NCI-H1930 (cell line): ENCODE measurements at places on chromosomes 16 and 17.

DNA sequence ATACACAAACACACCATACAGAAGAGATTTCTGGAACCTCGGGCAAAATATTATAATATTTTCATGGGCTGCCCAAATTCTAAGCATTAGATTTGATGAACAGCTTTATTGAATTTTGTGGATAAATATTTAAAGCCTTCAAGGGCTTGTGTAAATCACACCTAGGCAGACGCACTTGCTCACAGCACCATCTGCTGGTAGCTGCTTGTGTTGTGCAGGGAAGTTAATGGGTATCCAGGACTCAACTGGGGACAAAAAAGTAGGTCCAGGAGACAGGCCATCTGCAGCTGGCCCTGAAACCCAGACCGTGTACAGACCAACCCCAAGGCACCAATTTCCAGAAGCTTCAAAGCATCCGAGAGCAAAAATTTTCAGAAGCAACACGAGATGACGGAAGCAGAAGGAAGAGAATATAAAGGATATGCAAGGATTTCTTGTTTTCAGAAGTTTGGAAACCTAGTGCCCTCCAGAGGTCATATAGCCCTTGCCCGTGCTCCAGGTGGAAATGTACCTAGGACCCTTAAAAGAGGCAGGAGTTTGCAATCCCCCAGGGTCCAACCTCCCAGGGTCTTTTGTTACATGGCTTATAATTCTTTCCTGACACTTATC, 140.0 kb downstream of the CHD9NB start:
- peak; percentile 12 for DNase-seq

GRCh38 chr17:73513426-73513825, 130.8 kb downstream of the SDK2 start:
- no peak for DNase-seq

GRCh38 chr17:37815536-37815935, 70.7 kb upstream of the HNF1B start:
- DNase-seq = no peak

- no peak for DNase-seq
Observed at GRCh38 chr16:85437166-85438052, 175.7 kb upstream of the GSE1 start.

DNA sequence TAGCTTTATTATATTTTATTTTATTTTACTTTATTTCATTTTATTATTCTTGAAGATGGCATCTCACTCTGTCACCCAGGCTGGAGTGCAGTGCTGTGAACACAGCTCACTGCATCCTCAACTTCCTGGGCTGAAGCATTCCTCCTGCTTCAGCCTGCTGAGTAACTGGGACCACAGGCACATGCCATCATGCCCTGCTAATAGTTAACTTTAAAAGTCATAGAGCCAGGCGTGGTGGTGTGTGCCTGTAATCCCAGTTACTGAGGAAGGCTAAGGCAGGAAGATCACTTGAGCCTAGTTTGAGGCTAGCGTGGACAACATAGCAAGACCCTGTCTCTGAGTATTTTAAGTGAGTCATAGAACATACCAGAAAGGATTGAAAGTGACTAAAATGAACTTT, 38.7 kb downstream of the ESRP2 start:
- no peak for DNase-seq

GRCh38 chr17:46060461-46060860, 61.4 kb downstream of the STH start:
- DNase-seq = no peak

GRCh38 chr16:60932600-60932999, 1103.6 kb downstream of the CDH8 start:
- DNase-seq = no peak

- no peak for DNase-seq
Observed at GRCh38 chr17:16037636-16038035, 38.0 kb downstream of the TTC19 start.

DNA sequence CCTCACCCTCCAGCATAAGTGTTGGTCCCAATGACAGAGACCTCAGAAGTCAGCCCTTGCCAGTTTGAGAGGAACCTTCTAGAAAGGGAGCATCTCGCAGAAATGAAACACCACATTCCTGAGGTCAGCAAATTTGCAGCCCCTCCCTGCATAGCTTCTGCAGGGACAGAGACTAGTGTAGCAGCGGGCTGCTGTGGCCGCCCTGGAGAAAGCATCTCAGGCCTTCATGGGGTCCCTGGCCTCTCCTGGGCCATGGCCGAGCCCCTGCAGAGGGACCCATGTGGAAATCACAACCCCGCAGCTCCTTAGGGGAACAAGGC, 11.4 kb downstream of the HS3ST6 start:
- no peak for DNase-seq

DNA sequence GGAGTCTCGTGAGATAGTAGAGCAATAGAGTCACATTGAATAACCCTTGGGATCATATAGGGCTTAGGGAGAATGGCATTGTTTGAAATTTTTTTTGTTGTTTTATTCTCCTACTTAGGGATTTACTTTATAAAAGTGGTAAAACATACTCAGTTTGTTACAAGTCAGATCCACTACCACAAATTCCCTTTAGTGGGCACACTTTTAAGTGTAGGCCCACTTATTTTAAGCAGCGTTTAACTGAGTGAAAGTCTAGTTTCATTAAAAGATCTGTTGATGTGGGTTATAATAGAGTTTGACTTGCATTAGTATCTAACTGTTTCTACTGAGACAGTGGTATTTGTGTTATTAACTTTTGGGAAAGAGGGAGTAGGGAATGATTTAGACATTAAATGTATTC, 49.3 kb downstream of the USP10 start:
- DNase-seq = no peak

DNA sequence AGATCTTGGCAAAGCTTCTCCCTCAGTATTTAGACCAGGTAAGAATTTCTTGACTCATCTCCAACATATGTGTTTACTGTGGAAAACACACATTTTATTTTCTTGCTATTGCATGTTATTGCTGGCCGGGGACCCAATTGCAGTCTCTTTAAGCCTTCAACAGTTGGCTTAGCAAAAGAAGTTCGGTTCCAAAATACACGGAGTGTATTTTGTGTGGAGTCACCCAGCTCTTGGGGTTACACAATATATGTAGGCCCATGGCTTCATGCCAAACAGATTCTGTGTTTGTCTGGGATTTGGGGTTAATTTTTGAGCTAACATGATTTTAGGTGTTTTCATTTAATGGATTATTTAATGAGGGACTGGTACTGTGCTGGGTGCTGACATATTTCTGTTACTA, 4.0 kb downstream of the ALDH3A2 start:
- DNase-seq = no peak

DNA sequence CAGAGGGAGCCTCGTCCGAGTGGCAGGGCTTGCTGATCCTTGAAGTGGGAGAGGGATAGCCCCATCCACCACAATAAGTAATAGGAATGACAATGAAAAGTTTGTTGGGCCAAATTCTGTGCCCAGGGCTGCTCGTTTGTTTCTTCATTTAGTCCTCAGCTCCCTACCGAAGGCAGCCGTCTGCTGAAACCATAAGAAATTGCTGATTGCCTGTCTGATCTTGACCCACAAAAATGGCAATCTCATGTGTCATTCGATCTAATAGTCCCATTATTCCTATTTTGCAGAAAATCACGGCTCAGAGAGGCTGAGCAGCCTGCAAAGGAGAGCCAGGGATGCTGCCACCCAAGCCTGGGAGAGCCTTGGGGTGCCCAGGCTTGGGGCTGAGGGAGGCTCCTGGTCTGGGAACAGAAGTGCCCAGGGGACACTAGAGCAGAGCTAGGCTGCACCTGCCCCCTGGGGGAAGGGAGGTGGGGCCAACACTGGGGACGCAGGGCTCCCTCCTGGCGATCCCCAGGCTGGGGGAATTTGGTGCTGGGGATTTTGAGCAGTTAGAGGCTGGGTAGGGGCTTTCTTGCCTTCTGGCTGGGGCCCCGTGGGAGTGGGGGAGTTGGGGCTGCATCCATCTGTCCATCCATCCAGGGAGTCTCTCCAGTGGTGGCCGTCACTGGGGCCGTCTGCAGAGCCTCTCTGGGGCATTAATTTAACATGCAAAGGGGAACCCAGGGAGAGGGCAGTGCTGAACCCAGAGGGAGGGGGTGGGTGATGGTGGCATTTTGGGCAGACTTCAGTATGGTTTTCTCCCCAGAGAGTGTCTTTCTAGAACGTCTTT, 53.5 kb downstream of the SOCS1 start:
- no peak for DNase-seq

DNA sequence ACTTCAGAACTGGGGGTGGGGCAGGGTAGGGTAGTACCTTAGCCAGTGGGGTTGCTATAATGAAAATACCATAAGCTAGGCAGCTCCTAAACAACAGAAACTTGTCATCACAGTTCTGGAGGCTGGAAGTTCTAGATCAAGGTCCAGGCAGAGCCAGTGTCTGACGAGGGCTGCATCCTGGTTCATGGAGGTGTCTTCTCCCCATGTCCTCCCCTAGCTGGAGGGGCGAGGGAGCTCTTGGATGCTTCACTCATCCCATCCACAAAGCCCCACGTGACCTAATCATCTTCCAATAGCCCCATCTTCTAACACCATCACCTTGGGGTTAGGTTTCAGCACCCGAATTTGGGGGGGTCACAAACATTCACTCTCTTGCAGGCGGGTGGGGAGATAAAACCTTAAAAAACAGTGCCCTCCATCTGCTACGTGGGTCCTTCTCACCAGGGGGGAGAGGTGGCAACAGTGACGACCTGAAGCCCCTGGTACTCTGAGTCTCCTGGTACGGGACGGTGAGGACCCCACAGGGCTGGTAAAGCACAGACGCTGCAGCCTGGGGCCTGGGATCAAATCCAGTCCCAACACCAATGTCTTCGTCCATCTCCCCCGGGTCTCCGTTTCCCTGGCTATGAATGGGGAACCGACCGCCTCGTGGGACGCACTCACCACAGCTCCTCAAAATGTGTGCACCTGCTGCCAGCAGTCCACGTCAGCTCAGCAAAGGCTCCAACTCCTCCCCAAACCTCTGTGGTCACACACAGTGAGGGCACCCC, 22.8 kb downstream of the RAB40B start:
- DNase-seq = no peak

GRCh38 chr17:72613806-72614292, 478.6 kb downstream of the SLC39A11 start:
- no peak for DNase-seq

DNA sequence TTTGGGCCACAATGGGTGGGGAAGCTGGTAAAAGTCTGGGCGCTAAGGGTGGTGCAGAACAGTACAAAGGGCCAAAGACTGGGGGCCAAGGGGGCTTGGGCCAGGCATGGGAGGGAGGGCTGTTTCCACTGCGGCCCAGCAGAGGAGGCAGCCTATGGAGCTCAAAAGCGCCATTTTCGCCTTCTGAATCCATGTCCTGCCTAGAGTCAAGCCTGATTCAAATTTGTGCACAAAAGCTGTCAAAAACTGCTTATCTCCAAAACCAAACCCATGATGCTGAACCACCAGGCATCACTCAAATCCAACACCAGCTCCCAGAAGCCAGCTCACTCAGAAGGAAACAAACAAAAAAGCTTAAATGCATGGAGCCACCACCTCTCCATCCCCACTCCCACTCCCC, 16.0 kb downstream of the COG7 start:
- DNase-seq = no peak

- no peak for DNase-seq
Observed at GRCh38 chr16:48546774-48547173, 63.2 kb downstream of the N4BP1 start.

GRCh38 chr16:30947859-30948666, 805 bp upstream of the ORAI3 start:
- peak; percentile 88 for DNase-seq

GRCh38 chr17:45405250-45406086, 27.2 kb downstream of the ARHGAP27 start:
- peak; percentile 43 for DNase-seq

- DNase-seq = no peak
Observed at GRCh38 chr17:59671386-59671785, 35.8 kb downstream of the PTRH2 start.

DNA sequence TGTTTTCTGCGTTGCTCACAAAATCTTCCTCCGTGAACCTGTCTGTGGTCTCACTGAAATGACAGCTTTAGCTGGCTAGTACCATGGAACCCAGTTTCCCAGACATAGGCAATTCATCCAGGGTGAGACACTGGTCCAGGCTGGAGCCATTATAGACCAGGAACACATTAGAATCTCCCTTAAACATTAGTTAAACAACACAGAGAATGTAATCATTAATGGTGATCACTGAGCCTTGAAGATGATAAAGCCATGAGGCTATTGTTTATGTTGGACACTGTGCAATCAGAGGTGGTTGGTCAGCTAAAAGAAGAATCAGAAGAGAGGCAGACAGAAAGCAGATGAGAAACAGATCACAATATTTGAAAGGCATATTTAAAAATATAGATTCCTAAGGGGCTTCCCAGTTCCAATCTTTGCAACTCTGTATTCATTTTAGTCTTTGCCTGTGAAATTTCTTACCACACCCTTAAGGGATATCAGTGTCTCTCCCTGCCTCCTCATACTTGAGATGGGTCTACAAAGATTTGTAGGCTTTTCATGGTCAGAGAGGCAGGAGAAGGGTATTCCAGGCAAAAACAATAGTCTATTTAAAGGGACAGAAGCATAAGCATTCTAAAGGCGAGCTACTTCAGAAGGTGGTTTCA, 317.9 kb downstream of the MAP2K6 start:
- DNase-seq = no peak

DNA sequence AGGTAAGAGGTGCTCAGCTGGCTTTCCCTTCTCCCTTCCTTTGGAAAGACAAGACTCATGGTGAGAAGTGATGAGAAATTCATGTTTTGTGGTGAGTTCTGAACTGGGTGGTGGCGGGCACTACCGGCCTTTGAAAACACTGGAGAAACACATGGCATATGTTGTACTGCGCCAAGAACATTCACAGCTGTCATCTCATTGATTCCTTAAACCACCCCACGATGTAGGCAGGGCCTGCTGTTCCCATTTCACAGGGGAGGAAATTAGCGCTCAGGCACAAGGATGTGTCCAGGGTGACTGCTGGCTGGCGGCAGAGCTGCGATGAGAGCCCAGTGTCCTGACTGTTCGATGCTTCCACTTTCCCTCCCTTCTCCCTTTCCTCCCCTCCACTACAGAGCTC, 1.6 kb upstream of the DOC2B start:
- no peak for DNase-seq

GRCh38 chr16:54431041-54431996, 144.7 kb upstream of the IRX3 start:
- no peak for DNase-seq

GRCh38 chr17:79600681-79601131, 10.1 kb downstream of the RBFOX3 start:
- no peak for DNase-seq

DNA sequence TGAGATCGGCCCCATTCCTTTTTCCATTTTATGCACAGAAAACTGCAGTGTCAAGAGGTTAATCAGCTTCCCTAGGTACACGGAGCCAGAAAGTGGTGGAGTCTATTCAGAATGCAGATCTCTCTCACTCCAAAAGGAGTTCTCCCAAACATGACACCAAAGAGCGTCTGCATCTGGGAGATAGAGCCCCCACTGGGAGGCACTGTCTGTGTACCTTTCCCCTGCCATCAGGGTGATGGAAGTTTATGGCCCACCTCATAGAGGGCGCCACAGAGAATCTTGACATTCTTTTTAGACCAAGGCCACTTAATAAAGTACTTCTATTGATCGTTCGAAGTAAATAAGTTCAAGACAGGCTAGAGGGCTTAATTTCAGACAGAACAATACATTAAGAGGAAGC, 493.7 kb upstream of the ERCC4 start:
- DNase-seq = no peak
